Left ventricle myocardium superior (tissue), 1 donor: ENCODE measurements at places on chromosomes 4 and X.

DNA sequence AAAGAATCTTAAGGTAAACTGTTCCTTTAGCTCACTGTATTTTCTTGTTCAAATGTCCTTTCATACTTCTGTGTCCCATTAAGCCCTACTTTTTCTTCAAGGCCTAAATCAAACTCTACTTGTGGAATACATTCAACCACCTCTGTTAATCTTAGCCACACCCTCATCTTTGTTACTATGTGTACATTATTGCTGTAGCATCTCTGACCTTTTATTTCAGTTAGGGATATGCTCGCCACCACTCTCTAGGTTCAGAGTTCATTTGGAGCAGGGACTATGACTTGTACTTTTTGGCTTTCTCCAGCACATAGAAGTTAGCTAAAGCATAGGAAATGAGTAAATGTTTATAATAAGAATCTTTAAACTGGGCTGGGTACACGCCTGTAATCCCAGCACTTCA lies 6.8 kb upstream of the PNPLA4 start:
- no peak for DNase-seq

GRCh38 chr4:147640331-147640730 lies 23.1 kb downstream of the TMEM184C start:
- no peak for DNase-seq

DNA sequence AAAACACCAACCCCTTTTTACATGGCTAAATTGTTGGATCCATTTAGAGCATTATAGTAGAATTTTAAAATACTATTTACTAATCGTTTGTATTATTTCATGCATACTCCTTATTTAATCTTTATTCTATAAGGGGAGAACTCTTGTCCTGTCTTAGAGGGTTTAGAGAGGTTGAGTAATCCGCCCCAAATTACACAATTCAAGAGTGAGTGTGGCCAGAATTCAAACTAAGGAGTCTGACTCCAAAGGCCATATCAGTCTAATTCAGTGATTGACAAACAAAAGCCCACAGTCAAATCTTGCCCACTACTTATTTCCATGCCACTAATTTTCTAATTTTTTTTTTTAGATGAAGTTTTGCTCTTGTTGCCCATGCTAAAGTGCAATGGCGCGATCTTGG lies 33.7 kb upstream of the NEIL3 start:
- DNase-seq: no peak

- DNase-seq: no peak
Observed at GRCh38 chr4:184854673-184855072, 28.9 kb upstream of the ACSL1 start.

GRCh38 chr4:40325406-40326019 lies 9.6 kb upstream of the CHRNA9 start:
- no peak for DNase-seq

DNA sequence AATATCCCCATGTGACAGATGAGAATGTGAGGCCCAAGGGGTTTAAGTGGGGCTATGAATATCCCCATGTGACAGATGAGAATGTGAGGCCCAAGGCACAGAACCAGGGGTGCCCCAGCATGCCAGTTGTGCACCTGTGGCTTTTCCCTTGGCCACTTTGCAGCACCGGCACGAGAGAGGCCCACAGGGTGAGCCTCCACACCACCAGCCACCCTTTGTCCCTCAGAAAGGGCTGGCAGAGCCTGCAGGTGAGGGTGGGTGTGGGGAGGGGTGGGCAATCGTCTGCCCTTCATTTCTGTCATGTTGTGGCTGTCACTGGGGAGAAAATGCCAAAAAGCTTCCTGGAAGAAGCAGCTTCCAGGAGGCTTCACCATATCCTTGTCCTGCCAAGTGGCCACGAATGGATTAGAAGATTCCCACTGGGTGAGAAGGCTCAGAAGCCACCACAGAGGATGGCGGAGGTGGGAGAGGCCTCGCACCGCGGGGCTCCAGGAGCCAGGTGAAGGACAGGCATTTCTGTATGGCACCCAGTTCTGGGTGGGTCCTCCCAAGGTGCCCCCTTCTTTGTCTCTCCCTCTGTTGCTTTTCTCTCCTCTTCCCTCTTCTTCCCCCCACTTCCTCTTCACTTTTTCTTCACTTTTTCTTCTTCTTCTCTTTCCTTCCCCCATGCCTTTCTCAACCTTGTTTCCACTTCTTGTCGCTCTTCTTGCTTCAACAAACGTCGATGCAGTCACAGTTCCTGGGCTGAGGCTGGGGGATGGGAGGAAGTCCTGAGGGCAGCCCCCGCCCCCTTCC lies 469 bp upstream of the GPR78 start:
- DNase-seq: no peak

DNA sequence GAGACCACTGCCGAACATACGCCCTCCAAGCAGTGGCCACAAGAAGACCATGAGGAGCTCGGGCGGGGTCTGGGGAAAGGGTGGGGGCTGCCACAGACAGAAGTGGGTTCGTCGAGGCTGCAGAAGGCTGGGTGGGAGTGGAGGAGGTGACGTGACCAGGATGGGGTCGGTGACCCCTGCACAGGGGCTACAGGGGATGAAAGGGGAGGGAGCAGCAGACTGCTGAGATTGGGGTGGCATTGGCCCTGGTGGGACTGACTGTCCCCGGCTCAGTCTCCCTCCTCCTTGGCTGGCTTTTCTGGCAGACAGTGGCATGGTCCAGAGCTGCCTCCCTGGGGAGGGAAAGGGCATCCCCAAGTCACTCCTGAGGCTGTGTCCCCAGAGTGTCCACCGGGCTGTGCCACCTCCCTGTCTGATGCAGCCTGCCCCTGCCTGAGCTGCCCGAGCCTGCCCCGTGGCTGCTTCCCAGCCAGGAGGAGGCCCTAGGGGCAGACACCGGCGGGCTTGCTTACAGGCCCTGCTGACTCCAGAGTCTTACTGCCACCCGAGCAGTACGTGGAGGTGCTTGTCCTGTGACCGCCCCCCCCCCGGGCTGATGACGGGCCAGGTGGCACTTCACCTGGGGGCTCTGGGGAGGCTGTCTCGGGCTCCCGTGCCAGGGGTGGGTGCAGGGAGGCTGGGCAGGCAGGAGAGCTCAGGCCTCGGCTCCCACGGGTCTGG lies 7.2 kb downstream of the SH3BP2 start:
- DNase-seq: peak; percentile 72

DNA sequence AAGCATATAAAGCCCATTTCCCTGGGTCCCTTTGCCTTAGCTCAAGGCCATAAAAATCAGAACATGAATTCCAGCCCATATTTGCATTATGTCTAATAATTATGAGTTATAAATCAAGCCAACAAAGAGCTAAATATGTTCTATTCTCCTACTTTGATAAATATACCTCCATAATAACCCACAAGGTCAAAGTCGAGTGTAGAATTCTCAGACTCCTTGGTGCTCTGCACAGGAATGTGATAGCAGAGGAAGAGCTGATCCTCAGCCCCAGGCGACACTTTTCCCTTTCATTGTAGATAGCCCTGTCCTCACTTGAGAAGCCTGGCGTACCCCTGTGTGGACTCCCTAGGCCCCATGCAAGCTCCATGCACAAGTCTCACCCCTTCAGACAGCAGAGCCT lies 85.6 kb downstream of the CASP3 start:
- no peak for DNase-seq

DNA sequence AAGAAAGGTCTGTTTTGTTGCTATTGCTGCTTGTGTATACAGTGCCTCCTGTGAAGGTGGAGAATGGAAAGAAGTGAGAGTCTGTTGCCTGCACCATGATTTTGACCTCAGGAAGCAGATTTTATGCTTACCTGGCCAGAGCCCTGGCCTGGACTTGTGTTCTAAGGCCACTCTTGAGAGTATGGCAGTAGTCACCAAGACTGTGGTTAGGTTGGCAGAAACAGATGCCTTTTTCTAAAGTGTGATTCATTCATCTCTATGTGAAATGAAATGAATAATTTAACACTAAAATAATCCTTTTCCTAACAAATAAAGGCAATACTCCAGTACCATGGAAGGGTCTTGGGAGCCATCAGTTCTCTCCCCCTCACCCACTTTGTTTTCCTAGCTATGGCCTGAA lies 161.8 kb downstream of the DCLK2 start:
- DNase-seq: no peak

GRCh38 chr4:6568689-6569332 lies 6.2 kb upstream of the MAN2B2 start:
- DNase-seq: no peak

DNA sequence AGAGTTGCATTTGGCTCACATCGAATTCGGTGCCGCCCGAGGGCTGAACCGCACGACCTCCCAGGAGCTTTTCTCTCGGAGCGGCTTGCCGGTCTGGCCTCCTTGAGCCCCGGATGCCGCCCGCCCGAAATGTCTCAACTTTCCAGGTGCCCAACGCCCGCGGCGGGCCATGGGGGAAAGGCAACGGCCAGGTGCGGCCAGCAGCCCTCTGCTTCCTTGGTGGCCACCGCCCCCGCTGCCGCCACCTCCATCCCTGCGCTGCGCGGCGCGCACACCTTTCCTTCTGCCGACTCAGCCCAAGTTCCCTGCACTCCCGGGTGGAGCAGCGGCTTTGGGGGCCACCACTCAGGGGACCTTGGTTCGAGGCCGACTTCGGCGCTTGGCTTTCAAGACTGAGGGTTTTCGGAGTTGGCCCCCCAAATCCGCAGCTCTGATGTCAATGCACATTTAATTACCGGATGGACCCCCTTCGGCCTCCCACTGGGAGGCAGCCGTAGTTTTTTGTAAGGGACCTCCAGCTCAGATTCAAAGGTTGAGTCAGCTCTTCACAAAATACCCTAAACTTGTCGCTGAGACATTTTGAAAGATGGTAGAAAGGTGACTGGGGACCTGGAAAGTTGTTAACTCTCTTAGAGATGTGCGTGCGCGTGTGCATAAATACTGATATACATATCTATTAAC lies 1.1 kb downstream of the AFF2 start:
- DNase-seq: peak; percentile 15

DNA sequence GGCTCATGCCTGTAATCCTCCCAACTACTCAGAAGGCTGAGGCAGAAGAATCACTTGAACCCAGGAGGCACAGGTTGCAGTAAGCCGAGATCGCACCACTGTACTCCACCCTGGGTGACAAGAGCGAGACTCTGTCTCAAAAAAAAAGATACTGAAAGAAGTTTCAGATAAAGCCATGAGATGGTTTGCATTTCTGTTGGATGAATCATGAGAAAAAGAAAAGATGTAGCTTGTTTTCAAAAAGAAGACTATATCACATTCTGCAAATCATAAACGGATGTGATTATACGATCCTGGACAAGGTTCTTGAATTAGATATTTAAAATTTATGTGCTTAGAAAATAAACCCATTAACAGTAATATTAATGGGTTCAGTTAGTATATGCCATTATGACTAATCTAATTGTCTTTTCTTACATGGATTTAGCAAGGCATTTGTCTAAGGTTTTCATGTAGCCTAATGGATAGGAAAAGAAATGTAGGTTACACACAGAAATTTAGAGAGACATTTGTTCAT lies 345.9 kb downstream of the SLC7A11 start:
- no peak for DNase-seq

GRCh38 chr4:139555705-139556070 lies 331 bp downstream of the SETD7 start:
- DNase-seq: peak; percentile 78

- no peak for DNase-seq
Observed at GRCh38 chr4:117479673-117480072, 394.3 kb upstream of the TRAM1L1 start.

GRCh38 chr4:21628116-21628670 lies 320.4 kb downstream of the KCNIP4 start:
- DNase-seq: no peak

DNA sequence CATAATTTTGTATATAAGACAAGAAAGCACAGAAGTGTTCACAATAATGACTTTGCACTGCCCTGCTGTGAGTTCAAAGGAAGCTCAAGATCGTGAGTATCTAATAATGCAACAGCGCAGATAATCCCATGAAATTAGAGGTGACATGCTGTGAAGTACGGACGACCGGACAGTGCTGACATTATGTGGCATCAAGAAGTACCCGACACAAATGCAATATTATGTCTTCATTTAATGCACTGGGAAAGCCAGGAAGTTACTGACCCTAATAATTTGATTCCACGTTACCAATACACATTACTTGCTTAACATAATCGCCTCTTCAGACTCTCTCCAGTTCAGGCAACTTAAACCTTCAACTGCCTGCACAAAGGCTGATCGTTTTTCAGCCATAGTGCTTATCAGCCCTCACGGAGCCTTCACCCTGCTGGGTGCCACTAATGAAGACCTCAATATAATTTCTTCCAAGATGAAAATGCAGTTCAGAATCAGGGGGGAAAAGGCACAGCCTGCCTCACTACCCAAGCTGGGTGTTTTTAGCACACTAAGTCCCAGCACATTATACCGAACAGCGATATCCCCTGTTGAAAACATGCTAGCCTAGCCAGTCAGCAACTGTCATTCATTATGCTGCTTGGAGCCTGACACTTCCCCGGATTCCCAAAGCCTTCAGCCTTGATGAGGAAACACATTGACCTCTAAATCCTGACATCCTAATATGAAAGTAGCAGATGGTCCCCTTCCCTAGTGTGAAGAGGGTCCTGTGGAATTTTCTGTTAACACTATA lies 56.1 kb downstream of the SLC7A11 start:
- no peak for DNase-seq

- no peak for DNase-seq
Observed at GRCh38 chrX:70196961-70197720, 19.9 kb downstream of the DGAT2L6 start.

DNA sequence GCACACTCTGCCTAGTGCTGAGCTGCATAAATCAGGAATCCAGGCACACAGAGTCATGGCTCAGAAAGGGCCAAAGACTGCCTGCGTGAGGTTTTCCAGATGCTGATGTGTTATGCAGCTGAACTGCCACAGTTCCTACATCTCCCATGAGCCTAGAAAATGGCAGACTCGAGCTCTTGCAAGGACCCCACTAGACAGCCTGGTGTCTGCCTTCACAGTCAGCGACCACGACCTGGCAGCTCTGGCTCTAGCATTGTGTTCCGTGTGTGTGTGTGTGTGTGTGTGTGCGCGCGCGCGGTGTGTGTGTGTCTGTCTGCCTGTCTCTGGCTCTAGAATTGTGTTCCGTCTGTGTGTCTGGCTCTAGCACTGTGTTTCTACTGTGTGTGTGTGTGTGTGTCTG lies 203.6 kb upstream of the AGTR2 start:
- DNase-seq: no peak

GRCh38 chrX:135651647-135652295 lies 61.7 kb upstream of the CT45A1 start:
- DNase-seq: no peak

DNA sequence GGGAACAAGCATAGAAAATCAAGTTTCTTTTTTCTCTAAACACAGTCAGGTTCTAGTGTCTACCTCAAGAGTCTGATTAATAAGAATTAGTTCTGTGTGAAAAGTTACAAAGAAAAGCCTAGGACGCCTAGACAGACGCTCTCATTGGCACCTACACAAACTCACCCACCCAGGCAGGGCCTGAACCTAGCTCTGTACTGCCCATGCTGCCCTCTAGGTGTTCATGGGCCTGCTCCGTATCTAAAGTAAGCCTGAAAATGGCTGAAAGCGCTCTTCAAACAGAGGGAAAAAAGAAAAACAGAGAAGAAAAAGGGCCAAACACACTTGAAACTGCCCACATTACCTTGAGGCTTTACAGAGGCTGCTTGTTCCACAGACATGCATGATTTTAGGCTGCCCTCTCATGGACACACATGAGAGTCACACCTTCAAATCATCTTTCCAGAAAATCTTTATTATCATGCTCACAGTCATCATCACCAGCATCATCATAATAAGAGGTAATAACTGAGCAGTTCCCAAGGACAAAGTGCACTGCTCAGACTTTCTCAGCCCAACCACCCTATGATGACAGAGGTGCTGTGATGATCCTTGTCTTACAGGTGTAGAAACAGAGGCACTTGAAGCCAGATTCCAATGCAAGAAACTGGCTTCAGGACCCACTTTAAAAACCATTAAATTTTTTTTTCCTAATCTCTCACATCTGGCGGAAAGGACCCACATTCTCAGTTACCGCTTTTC lies 49.6 kb downstream of the MAP7D2 start:
- DNase-seq: no peak
